ENCODE measurements at places on chromosomes 4 and X.

- DNase-seq = no peak
Measured at GRCh38 chr4:155795991-155796390, 37.2 kb downstream of the GUCY1B1 start.

GRCh38 chr4:183507925-183508696 is 3.3 kb downstream of the ING2 start:
- DNase-seq = no peak

- DNase-seq = no peak
Measured at GRCh38 chr4:12545812-12546211, 938.3 kb downstream of the RAB28 start.

GRCh38 chr4:24578364-24578763 is 6.0 kb downstream of the DHX15 start:
- no peak for DNase-seq

DNA sequence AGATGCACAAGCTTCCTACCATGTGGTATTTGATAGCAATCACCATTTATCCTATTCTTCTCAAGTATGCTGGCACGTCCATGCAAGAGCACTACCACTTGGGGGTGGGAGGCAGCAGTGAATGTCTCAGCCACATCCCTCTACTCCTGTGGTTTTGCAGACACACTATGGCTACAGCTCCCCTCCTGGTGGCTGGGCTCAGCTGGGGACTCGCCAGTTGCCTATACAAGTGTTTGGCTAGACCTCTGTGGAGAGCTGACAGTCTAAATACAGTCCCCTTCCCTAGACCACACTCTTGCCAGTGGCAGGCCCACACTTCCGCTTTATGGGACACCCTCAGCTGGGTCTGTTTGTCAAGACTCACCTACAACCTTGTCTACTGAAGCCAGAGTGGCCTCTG is 53.2 kb downstream of the ADGRA3 start:
- no peak for DNase-seq

DNA sequence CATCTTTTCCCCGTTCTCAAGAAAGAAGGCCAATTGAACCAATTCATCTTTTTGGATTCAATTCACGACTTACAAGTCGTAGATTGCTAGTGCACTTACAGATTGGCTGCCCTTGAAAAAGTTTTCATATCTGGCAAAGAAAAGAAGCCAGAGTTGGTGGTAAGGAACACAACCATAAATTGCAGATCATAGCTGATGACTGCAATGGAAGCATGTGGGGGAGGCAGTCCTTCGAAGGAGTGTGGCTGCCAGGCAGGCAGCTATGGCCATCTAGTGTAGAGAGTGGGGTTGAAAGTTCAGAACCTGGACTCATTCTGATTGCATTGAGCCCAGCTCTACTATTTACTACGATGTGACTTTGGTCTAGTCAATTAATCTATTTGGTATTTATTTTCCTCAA is 4.5 kb downstream of the GPM6A start:
- DNase-seq = no peak

DNA sequence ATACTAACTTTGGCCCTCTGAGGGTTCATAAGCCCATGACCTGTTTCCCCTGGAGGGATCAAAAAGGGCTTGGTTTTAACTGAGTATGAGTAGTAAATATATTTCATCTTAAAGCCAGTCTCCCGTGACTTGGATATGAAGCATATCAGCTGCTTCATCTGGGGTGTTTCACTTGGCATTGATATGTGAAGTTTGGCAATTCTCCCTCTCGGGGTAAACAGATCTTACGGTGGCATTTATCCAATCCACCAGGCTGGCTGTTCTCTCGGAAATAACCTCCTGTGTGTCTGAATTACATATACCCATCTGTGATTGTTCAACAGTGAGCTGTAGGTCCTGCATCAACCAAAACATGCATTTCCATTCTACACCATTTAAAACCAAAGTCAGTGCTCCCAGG is 130.7 kb downstream of the ADAM29 start:
- no peak for DNase-seq

- no peak for DNase-seq
Measured at GRCh38 chr4:88006956-88007303, 505 bp upstream of the PKD2 start.

DNA sequence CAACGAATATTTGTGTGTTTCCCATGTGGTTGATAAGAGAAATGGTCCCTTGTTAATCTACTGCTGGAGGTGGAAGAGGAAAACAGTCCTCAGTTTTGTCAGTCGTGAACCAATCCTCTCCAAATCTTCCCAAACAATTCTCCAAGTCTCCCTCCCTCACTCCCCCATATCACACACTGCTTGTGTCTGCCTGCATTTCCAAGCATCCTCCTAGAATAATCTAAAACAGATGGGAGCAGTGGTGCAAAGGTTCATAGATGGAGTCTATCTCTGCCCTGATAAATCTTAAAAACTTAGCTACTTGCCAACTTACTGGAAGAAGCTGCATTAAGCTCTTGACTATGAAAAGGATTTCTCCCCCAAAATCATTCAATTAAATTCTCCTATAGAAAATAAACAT is 43.7 kb upstream of the SH3KBP1 start:
- no peak for DNase-seq

- no peak for DNase-seq
Measured at GRCh38 chrX:28099166-28099565, 117.9 kb upstream of the DCAF8L1 start.

GRCh38 chr4:112813790-112814189 is 176.8 kb downstream of the LARP7 start:
- DNase-seq = no peak

- DNase-seq = no peak
Measured at GRCh38 chrX:24343719-24344118, 16.7 kb upstream of the SUPT20HL1 start.
